ENCODE measurements at places on chromosomes 12 and 14.
A peak's percentile ranks its signal among the peaks of the same experiment; 100 is the strongest.

GRCh38 chr14:40574780-40575179 lies 1031.9 kb upstream of the LRFN5 start:
- DNase-seq = no peak

DNA sequence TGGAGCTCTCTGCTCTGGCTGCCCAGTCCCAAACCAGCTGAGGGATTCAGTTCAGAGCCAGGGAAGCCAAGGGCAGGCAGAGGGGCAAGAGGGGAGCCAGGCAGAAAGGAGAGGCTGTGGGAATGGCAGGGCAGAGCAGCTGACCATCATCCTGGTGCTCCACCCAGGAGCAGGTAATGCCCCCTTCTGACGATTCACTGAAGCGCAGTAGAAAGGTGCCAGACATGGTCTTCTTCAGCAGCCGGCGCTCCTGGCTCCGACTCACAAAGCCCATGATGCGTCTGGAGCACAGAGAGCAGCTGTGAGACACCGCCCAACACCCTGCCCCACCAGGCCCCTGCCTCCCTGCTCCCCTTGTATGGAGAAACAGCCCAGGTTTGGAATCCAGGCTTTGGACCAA lies 8.0 kb downstream of the IL23A start:
- no peak for DNase-seq

- no peak for DNase-seq
Observed at GRCh38 chr14:39469094-39469710, 37.0 kb upstream of the FBXO33 start.

GRCh38 chr12:41074473-41074769 lies 113.7 kb upstream of the PDZRN4 start:
- DNase-seq = no peak

DNA sequence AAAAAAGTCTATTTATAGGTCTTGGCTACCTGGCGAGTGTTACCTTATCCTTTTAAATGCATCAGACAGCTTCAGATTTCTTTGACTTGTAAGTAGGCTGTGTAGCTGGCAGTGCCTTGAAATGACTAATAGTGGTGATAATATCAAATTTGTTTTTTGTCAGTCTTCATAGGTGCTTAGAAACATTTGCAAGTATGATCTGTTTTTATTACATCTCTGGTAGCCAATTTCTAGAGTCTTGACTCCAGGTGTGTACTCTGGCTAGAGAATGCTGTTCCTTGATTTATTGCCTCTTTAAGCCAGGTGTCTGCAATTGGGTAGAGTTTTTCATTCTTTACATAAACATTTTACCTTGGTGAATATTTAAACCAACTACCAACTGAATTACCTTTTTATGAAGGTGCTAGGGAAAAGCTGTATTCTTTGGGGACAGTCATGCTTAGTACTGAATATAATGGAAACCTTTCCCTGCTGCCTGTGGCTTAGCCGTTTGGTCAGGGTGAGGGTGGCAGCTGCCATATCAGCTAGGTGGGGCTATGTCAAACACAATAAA lies 32.6 kb downstream of the MLXIP start:
- peak; percentile 42 for DNase-seq

DNA sequence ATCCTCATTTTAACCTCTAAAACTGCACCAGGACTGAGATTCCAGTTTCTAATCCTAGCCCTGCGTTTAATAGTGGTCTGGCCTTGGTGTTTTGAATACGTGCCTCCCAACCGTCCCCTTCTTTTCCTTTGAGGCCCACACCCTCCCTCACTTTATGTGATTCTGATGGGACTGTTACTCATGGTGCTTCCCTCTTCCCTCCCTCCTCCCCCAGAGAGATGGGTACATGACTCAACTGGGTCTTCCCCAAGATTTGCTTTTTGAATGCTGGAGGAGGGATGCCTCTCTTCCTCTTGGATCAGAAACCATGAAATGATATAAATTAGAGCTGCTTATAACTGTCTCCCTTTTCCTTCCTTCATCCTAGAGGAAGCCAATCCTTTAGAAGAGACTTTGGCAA lies 8.2 kb upstream of the PPP2R5E start:
- no peak for DNase-seq

GRCh38 chr12:49777800-49778748 lies 36.7 kb downstream of the TMBIM6 start:
- DNase-seq = no peak
